ENCODE measurements at places on chromosomes 7 and 10.

DNA sequence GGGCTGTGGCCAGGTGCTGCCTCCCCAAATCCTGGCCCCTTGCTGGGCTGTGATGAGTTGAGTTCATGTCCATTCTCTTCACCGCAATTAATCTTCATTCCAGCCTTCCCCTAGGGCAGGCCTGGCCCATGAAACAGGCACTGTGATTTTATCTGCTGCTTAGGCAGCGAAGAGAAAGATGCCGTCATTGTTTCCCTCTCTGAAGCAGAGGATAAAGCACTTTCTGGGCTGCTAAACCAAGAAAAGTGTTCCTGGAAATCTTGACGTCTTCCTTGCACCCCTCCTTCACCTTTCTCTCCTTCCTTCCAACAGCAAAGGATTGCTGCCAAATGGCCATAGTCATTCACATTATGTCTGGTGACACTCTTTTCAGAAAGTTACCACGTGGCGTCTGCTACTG is 265.9 kb downstream of the ZEB1 start:
- DNase-seq: no peak

- DNase-seq: no peak
Observed at GRCh38 chr10:11249152-11249807, 231.6 kb downstream of the CELF2 start.

- no peak for DNase-seq
Observed at GRCh38 chr7:100157069-100157333, 1.5 kb downstream of the TRAPPC14 start.

- peak; percentile 59 for DNase-seq
Observed at GRCh38 chr7:135939261-135939812, 37.8 kb downstream of the MTPN start.

- DNase-seq: no peak
Observed at GRCh38 chr7:148625342-148625741, 34.8 kb downstream of the C7orf33 start.

DNA sequence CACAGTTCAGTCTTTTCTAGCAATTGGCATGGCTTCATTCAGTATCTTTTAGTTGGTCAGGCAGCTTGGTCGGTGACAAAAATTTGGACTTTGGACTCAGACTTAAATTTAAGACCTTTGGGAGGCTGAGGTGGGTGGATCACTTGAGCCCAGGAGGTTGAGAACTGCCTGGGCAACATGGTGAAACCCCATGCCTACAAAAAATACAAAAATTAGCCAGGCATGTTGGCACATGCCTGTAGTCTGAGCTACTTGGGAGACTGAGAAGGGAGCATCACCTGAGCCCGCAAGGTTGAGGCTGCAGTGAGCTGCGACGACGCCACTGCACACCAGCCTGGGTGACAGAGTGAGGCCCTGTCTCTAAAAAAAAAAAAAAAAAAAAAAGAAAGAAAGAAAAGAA is 19.5 kb upstream of the ITPRID1 start:
- DNase-seq: no peak

DNA sequence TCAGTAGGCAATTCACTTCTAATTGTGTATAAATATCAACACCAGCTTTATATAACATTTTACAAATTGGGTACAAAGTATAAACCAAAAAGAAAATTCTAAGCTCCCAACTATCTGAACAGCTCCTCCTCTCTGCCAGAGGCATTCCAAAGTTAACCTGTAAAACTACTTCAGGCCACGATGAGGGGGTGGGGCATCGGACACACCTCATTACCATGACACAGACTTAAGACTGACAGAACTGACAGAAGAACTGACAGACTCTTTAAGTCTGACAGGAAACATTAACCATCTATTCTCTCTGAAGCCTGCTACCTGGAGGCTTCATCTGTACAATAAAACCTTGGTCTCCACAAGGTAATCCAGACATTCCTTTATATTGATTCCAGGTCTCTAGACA is 12.3 kb downstream of the ESYT2 start:
- DNase-seq: no peak

- no peak for DNase-seq
Observed at GRCh38 chr7:20980668-20981264, 194.1 kb upstream of the SP8 start.

DNA sequence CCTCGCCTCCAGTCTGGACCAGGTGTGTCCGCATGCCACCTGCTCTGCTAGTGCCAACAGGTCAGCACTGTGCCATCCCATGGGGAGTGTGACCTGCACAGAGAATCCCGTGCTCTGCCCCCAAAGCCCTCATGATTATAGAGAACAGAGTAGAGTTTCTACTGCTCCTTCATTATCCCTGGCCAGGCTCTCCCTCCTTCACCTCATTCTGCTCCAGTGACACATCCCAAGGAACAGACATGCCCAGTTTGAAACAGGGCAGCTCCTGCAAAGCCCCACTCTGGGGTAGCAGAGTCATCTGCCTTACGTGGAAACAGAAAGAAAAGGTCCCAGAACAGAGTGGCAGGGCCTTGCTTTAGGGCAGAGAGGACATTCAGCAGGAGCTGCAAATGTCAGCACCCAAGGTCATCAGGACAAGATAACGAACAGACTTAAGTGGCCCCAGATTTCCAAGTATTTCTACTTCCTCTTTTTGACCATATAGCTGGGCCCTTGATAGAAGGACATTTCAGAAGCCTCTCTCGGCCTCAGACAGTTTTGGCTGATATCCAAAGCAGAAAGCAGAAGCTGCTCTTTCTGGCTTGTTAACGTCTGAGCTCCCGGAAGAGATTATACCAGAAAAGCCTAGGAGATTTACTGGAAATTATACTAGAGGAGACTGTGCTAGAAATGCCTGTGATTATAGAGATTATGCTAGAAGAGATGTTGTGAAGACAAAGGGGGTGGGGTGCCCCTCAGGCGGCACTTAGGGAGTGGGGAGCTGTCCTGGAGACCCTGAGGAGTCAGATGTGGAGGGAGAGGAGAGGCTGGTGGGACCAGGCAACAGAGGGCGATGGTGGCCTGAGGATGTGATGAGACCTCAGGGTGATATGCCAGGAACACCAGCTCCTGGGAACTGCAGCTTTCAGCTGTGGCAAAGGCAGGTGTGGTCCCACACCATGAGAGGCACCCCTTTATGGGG is 12.6 kb downstream of the TMEM176B start:
- peak; percentile 72 for DNase-seq

- no peak for DNase-seq
Observed at GRCh38 chr7:4854916-4855315, 6.9 kb downstream of the PAPOLB start.

- DNase-seq: peak; percentile 78
Observed at GRCh38 chr7:151315038-151315655, 26.5 kb upstream of the NUB1 start.

GRCh38 chr10:49225218-49225876 is 37.2 kb upstream of the TMEM273 start:
- no peak for DNase-seq

DNA sequence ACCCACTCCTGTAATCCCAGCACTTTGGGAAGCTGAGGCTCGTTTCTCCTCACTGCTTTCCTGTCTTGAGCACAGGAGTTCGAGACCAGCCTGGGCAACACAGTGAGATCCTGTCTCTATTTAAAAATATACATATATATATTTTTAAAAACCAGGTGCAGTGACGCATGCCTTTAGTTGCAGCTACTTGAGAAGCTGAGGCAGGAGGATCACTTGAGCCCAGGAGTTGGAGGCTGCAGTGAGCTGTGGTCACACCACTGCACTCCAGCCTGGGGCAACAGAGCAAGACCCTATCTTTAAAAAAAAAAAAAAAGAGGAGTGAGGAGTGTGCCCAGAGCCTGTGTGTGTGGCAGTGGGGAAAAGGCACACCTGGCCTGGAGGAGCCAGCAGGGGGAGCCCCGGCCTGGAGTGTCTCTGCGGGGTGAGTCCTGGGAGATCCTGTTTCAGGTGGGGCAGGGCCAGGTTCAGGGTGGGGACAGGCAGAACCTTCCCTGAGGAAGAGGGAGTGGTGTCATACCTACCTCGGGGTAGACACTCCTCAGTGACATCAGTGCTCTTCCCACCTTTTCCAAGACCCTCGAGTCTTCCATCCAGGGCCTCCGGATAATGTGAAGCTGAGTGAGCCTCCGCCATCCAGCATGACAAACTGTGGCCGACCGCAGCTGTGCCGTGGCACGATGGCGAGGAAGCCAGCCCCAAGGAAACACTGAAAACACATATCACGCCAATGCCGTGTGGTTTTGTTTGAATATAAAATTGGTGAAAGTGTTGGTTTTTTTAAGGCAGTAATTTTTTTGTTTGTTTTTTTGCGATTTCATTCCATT is 9.0 kb upstream of the ARPC1B start:
- DNase-seq: peak; percentile 44

- DNase-seq: no peak
Observed at GRCh38 chr7:46565253-46566096, 644.4 kb upstream of the IGFBP3 start.

GRCh38 chr10:6409971-6410643 is 170.0 kb downstream of the PRKCQ start:
- DNase-seq: no peak
